ENCODE measurements at places on chromosomes 11 and 22.

DNA sequence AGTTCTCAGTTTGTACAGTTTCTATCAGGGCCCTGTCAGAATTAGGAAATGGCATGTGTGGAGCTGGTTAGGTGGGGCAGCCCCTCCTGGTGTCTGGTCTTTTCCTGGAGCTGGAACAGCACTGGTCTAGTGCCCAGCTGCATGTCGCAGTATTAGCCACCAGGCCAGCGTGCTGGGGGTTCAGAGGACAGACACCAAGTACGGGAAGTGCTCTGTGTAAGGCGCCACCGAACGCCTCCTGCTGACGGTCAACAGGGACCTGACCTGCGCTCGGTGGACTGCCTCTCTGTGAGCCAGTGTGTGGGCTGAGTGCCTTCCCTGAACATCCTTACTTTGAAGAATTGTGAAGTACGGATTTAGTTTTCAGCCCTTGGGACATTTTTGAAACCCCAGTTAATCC, 33.9 kb downstream of the AP2A2 start:
- DNase-seq, result no peak

DNA sequence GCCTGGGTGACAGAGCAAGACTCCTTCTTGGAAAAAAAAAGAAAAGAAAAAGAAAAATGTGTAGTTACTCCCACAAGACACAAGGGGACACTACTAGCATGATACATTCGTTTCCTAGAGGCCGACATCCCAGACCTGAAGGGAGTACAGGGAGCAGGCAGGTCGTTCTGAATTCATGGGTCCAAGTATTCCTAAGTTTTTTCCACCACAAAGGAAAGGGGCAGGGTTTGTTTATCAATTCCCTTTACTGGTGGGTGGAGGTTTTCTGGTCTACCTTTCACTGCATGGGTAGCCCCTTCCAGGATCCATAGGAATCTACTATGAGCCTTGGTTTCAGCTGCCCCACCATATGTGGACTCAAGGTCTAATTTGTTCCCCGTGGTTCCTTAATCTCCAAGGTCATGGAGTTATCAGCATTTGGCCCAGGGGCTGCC, 11.8 kb downstream of the TIGD3 start:
- DNase-seq, result no peak

DNA sequence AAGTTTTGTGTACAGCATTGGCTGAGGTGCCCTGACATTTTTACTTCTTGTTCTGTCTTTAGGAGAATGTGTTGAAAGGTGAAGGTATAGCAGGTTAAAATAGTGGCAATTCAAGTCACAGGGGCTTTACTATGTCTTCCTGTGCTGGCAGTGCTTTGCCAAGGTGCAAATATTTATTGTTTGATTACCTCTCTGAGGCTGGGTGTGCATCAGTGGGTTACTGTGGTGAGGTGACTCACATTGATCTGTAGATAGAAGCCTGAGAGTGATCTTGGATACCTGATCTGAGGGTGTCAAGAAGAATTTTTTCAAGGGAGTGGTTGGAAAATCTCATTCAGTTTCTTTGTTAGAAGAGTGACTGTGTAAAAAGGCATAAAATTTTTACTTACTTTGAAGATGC, 90.0 kb downstream of the ARHGAP42 start:
- DNase-seq, result no peak

DNA sequence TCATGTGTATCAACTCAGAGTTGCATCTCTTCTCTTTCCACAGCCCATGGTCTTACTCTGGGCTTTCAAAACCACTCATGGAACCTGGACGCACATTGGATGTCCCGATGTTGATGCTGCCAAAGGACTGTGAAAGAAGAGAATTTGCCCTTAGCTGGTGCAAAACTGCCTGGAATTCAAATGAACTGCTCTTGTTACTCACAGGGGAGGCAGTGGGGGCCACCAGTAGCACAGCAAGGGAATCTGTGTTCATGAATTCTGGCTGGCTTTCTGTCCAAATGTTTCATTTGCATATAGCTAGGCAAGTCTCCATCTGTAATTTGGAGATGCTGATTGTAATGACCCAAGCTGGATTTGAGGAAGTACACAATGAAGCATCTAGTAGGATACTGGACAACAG, 24.9 kb downstream of the LMO2 start:
- no peak for DNase-seq

DNA sequence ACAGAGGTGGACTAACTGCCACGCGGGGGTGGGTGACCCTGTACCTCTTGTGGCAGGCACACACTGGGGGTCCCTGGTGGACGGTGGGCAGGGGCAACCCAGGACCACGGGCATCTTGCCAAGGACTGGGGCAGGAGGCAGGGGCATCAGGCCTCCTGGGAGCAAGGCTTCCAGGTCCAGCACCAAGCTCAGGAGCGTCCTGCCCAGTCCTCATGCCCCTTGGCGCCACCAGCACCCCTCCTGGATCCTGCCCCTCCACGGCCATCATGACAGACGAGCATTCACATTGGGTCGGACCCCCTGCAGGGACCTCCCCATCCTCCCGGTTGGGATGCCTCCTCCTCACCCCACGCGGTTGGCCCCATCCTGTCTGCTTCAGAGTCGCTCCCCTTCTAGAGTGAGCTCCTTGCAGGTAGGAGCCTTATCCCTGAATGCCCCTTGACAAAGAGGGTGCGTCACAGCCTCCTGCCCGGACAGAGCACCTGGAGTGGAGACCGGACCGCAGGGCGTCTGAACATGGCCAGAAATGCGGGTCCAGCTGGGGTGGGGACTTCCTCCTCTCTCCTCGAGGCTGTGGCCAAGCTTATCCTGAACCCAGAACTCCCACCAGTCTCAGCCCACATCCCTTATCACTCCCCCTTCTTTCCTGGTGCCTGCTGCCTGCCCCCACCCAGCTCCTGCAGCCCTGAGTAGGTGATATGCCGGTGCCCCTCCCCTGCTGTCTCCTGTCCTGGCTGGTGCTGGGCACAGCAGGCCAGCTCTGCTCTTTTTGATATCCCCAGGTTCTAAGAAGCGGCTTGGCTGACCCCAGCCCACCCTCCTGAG, 40.3 kb downstream of the IGF2 start:
- no peak for DNase-seq

Data from CMK (cell line).